ENCODE measurements at places on chromosomes 16 and 17.

DNA sequence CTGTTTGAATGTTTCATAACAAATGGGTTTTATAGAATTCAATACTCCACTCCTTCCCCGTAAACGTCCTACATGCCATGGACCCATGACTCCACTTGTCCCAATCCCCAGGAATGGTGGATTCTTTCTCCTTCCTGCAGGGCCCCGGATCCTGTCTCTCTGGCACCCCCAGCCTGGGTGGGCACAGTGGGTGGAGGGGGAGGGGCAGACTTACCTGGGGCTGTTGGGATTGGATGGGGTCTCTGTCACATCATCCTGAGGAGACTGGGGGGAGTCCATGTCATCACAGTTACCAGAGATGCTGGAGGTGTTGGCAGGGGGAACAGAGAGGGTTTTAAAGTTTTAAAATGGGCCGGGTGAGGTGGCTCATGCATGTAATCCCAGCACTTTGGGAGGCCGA, 13.2 kb downstream of the TRPV3 start:
- H3K4me1 ChIP-seq: no peaks in the 10 kb centered on the region
- no peaks in the 10 kb centered on the region for H3K36me3 ChIP-seq
- H3K4me3 ChIP-seq: no peak overlapping the region
- no peaks in the 10 kb centered on the region for H3K27me3 ChIP-seq

DNA sequence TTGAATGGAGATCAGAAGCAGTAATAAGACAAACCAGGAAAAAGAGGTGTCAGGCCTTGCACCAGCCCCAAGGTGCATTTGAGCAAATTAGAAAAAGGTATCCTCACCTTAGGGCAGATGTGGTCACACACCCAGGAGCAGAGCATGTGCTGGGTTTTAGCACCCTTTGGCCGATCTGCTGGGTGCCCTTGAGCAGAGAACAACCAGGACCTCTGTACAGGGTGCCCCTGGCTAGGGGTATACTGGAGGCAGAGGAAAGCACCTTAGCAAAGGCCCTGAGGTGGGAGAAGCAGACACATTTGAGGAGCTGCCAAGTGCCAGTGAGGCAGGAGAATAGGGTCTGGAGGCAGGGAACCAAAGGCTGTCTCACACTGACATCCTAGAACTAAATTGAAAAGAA, 67.0 kb downstream of the IQCK start:
- no peaks in the 10 kb centered on the region for H3K4me1 ChIP-seq
- H3K27ac ChIP-seq: no peak overlapping the region
- no peak overlapping the region for H3K4me3 ChIP-seq
- H3K27me3 ChIP-seq: no peaks in the 10 kb centered on the region
- no peaks in the 10 kb centered on the region for H3K36me3 ChIP-seq

GRCh38 chr16:79758615-79759346, 158.2 kb upstream of the MAF start:
- H3K27ac ChIP-seq: no peak overlapping the region
- no peaks in the 10 kb centered on the region for H3K4me1 ChIP-seq
- no peaks in the 10 kb centered on the region for H3K27me3 ChIP-seq
- no peaks in the 10 kb centered on the region for H3K36me3 ChIP-seq

- H3K4me1 ChIP-seq: no peaks in the 10 kb centered on the region
- no peak overlapping the region for H3K27ac ChIP-seq
- no peaks in the 10 kb centered on the region for H3K27me3 ChIP-seq
- DNase-seq: no peak
- no peak overlapping the region for H3K4me3 ChIP-seq
Measured at GRCh38 chr16:57826706-57827625, 24.7 kb upstream of the KIFC3 start.

DNA sequence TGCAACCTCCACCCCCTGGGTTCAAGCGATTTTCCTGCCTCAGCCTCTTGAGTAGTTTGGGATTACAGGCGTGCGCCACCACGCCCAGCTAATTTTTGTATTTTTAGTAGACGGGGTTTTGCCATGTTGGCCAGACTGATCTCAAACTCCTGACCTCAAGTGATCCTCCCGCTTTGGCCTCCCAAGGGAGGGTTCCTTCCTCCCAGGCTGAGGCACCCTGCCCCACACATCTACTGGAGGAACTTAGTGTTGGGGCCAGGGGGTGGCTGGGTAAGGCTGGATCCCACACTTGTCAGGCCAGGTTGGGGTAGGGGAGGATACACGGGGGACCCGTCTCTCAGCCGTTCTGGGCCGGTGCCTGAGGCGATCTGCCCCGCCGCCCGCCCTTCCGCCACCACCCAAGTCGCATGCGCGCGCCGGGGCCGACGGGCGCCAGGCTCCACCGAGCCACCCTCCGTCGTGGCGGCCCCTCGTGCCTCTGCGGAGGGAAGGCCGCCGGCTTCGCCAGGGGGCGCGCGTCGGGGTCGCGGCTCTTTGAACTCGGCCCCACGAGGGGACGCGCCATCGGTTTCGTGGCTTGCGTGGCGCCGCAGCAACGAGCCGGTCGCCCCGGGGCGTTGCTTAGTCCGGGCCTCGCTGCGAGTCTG, 15.9 kb downstream of the GRB7 start:
- peak overlapping the region; percentile 90 for H3K27ac ChIP-seq
- H3K27me3 ChIP-seq: no peaks in the 10 kb centered on the region

DNA sequence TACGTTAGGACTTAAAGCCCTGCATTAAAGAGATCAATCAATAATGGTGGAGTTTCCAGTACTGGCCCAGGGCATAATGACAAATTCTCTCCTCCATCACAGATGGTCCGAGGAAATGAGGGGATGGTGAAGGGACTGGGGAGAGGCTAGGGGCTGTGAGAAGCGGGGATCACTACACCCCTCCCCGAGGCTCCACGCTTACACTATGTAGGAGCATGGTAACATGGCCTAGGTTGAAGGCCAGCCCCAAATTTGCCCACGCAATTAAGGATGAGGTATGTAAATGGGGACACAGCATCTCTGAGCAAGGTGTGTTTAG, 8.0 kb upstream of the AKTIP start:
- H3K4me1 ChIP-seq: peaks cover 17% of the 10 kb centered on the region
- no peak overlapping the region for H3K27ac ChIP-seq
- H3K36me3 ChIP-seq: no peaks in the 10 kb centered on the region
- no peaks in the 10 kb centered on the region for H3K27me3 ChIP-seq

DNA sequence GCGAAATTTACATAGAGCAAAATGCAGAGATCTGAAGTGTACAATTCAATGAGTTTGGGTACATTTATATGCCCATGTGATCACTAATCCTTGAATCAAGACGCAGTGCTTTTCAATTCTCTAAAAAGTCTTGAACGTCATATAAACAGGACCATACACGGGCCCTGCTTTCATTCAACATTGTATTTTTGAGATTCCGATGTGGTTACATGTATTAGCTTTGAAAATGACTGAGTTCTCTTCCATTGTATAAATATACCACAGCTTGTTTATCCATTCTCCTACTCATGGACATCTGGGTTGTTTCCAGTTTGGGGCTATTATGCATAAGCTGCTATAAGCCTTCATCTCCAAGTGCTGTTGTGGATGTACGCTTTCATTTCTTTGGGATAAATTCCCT, 45.5 kb downstream of the ZCCHC14 start:
- H3K4me1 ChIP-seq: no peaks in the 10 kb centered on the region
- no peak overlapping the region for H3K27ac ChIP-seq
- no peaks in the 10 kb centered on the region for H3K36me3 ChIP-seq
- no peak for DNase-seq
- no peak overlapping the region for H3K4me3 ChIP-seq

DNA sequence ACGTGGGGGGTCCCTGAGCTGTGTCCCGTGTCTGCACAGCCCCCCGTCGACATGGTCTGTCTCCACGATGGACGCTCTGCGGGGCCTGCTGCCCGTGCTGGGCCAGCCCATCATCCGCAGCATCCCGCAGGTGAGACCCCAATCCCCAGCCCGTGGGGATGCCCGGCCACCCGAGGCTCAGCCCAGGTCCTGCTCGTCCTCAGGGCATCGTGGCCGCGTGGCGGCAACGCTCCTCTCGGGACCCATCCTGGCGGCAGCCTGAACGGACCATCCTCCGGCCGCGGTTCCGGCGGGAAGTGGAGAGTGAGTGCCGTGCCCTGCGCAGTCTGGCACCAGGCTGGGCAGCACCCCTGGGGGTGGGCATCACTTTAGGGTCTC, 4.9 kb downstream of the MSLN start:
- DNase-seq: no peak
- H3K4me3 ChIP-seq: no peak overlapping the region
- no peaks in the 10 kb centered on the region for H3K36me3 ChIP-seq
- no peak overlapping the region for H3K27ac ChIP-seq
- no peaks in the 10 kb centered on the region for H3K27me3 ChIP-seq
- no peaks in the 10 kb centered on the region for H3K4me1 ChIP-seq

- H3K36me3 ChIP-seq: no peaks in the 10 kb centered on the region
- DNase-seq: no peak
- no peak overlapping the region for H3K27ac ChIP-seq
- H3K27me3 ChIP-seq: peaks cover 4% of the 10 kb centered on the region
Measured at GRCh38 chr17:36773039-36773438, 164.2 kb upstream of the LHX1 start.

DNA sequence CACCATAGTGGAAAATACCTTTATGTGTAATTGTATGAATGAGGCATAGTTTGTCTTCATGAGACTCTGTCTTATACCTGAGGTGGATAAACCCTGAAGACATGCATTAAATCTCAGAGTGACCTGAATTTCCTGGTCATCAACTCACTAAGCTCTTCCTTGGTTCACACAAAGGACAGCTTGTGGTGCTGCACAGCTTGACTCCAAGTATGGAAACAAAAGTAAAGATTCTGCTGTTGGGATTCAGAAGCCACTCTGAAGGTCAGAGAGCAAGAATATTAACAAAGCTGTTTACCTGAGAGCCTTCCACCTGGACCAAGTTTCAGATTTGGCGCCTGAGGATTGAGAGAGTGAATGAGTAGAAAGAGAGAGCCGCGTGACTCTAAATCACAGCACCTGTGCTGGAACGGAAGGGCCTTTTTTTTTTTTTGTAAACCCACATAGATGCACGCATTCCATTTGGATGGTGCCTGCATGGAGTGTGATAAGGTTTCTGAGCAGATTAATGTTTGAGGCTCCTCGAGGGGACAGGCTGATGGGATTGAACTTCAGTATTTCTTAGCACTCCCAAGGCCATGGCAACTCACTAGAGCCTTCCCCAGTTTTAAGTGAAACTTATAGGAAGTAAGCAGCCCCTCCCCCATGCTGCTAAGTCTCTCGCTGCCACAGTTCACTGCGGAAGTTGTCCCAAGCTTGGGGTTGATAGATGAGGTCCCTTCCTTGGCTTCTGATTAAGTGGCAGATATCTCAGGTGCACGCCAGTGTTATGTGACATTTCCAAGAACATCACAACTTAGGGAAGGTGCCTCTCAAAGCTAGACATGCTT, 28.7 kb downstream of the CALB2 start:
- H3K4me3 ChIP-seq: no peak overlapping the region
- H3K36me3 ChIP-seq: no peaks in the 10 kb centered on the region
- H3K27ac ChIP-seq: no peak overlapping the region
- no peaks in the 10 kb centered on the region for H3K27me3 ChIP-seq

GRCh38 chr17:17235212-17236174, 1.5 kb downstream of the FLCN start:
- peak overlapping the region; percentile 92 for H3K4me3 ChIP-seq
- H3K27ac ChIP-seq: peak overlapping the region; percentile 99
